ENCODE measurements at places on chromosomes 5 and 9.

- no peak for DNase-seq
Observed at GRCh38 chr5:51047369-51047768, 335.9 kb upstream of the ISL1 start.

- no peak for DNase-seq
Observed at GRCh38 chr5:148974642-148975327, 88.1 kb downstream of the SH3TC2 start.

DNA sequence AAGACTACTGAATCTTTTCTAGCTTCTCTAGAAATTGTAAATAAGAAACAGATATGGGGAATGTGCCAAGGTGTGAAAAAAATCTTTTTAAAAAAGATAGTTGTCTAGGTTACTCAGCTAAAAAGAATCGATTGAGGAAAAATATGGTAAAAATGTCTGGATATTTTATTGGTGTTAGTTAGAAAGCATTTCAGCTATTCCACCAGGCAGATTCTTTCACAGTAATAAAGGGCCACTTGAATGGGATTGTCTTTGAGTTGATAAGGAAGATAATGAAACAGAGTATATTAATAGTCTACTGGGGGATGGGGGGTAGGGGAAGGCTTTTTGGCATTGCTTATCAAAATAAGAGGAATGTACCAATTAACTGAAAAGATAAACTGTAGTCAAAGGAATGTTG is 51.9 kb downstream of the SLIT3 start:
- no peak for DNase-seq

DNA sequence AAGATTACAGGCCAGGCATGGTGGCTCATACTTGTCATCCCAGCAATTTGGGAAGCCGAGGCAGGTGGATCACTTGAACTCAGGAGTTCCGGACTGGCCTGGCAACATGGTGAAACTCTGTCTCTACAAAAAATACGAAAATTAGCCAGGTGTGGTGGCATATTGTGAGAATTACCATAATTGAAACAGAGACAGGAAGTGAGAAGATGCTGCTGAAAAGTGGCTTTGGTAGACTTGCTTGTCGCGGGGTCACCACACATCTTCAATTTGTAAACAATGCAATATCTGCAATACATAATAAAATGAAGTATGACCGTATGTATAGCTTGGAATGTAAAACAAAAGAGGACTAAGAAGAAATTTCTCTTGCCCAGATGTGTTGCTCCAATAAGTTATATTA is 490.5 kb downstream of the GABRG2 start:
- DNase-seq: no peak

DNA sequence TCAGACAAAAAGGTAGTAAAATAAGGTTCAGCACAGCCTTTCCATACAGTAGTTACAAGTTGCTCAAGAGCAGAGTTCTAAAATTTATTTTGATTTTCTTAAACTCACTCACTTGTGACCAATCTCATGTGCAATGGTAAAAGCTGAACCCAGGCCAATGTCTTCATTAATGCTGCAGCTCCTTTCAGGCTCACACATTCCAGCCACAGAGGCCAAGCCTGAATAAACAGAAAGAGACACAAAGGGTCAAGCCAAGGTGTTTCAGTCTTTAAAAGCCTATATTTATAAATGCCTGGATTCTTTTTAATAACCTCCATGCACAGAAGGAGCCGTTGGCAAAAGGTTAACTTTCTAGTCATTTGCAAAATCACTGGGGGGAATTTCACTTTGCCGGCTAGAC is 152.5 kb downstream of the ADAMTS6 start:
- peak; percentile 52 for DNase-seq

DNA sequence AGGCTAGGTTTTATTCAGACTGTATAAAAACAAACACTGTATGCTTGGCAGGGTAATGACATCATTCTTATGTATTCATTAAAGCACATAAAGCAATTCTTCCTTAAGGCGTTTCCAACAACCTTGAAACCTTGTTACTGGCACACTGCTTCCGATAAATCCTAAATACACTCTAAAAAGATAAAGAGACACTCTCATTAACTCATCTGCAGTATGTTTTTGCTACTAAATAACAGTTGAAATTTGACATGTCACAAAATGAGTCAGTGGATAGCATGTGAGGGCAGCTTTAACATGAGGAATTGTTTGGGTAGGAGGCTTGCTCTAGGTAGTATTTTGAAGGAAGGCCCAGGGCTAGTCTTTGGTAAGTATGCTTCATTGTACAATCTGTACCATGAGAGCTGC is 13.7 kb downstream of the YIPF5 start:
- DNase-seq: peak; percentile 32

GRCh38 chr9:7760014-7760415 is 39.6 kb downstream of the DMAC1 start:
- DNase-seq: peak; percentile 17

GRCh38 chr5:150763023-150763769 is 4.4 kb upstream of the DCTN4 start:
- DNase-seq: peak; percentile 72

GRCh38 chr5:90134381-90134780 is 275.2 kb downstream of the CETN3 start:
- DNase-seq: no peak

- no peak for DNase-seq
Observed at GRCh38 chr9:784202-784601, 57.3 kb upstream of the DMRT1 start.

DNA sequence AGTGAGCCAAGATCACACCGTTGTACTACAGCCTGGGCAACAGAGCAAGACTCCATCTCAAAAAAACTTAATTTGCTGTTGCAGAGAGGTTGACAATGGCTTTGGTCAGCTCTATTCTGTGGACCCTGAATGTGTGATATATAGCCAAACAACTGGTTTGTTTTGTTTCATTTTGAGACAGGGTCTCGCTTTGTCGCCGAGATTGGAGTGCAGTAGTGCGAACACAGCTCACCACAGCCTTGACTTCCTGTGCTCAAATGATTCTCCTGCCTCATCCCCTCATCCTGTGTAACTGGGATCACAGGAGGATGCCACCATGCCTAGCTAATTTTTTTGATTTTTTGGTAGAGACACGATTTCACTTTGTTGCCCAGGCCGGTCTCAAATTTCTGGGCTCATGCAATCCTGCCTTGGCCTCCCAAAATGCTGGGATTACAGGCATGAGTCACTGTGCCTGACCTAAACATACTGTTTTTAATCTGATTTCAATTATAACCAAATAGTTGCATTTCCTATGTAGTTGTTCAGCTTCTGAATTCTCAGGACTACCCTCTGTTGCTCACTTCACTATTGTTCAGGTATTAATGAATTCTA is 9.8 kb downstream of the RNF183 start:
- DNase-seq: peak; percentile 86

DNA sequence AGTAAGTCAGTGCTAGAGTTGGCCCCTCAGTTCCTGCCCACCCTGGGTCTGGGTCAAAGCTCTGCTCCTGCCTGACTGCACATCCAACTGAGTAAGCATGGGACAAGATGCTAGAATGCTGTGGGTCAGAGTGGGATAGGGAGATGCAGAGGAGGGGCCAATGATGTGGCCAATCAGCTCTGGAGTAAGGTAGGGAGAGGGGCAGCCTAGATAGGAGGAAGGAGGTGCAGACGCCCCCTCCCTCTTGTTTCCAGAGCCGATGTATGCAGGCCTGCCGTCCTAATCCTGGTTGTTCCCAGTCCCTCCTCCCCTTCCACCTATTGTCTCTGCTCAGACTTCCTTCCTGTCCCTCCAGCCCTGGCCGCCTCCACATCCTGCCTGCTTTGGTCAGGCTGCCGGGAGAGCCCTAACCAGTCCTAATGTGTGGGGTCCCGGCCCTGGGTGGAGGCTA is 1.3 kb downstream of the ARAP3 start:
- DNase-seq: peak; percentile 20

DNA sequence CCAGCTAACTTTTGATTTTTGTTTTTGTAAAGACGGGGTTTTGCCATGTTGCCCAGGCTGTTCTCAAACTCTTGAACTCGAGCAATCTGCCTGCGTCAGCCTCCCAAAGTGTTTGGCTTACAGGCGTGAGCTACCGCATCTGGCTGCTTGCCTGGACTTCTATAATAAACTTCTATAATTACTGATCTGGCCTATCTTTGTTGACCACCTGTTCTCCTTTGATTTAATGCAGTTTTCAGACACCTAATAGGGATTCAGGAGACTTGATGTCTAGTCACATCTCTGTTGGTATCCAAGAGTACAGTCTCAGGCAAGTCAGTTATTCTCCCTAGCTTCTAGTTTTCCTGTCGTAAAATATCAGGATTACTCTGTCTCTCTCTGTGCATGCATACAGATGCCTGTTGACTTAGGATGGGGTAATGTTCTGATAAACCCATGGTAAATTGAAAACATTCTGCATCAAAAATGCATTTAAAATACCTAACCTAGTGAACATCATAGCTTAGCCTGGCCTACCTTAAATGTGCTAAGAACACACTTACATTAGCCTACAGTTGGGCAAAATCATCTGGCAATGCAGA is 51.5 kb upstream of the NR3C1 start:
- no peak for DNase-seq

- no peak for DNase-seq
Observed at GRCh38 chr5:172572440-172572839, 68.6 kb upstream of the NEURL1B start.

DNA sequence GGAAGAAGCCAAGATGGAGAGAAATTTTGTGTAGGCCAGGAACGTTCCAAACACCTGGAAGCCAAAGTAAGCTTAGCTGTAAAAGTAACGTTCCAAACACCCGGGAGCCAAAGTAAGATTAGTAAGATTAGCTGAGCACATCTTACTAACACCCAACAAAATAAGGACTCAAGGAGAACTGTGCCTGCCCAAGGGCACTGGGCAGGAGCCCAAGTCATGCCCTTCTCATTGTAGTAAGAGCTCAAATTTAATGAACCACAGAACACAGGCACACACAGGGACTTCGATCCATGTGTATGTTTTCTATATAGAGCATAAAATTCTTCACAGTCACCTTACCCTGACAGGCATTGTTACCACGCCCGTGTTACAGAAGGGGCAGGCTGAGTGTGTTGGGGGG is 36.1 kb upstream of the NXNL2 start:
- no peak for DNase-seq

DNA sequence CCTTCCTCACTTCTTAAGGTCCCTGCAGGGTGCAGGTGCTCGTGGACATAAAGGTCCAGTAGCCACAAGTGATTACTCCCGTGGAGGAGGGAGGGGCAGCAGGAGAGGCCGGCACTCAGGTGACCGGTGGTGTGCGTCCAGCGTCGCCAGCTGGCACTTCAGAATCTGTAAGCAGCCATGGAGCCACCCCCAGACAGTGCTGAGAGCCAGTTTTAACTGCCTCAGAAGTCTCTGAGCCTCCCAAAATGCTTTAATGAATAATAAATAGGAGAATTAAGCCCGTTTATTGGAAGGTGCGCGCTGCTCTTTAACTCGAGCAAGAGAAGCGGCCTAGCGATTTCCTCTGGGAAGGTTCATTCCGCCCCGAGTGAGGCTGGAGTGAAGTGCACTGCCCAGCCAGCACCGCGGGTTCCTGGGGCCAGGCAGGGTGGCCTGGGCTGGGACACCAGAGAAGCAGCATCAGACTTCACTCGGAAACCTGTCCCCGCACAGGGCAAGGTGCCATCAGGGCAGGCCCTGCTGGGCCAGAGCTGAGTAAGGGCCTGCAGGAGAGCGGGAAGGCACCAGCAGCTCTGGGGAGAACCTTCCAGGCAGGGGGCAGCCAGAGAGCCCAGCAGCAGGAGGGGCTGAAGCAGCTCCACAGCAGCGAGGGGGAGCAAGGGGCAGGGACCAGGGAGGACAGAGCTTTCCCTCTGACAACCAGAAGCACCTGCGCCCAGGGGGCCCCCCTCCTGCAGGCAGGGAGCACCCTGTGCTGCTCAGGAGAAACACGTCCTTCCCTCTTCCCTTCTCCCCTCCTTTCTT is 61.2 kb downstream of the VAV2 start:
- DNase-seq: no peak

- DNase-seq: no peak
Observed at GRCh38 chr5:33479311-33479710, 38.5 kb downstream of the TARS1 start.

GRCh38 chr5:140018096-140018481 is 25.0 kb downstream of the NRG2 start:
- no peak for DNase-seq

DNA sequence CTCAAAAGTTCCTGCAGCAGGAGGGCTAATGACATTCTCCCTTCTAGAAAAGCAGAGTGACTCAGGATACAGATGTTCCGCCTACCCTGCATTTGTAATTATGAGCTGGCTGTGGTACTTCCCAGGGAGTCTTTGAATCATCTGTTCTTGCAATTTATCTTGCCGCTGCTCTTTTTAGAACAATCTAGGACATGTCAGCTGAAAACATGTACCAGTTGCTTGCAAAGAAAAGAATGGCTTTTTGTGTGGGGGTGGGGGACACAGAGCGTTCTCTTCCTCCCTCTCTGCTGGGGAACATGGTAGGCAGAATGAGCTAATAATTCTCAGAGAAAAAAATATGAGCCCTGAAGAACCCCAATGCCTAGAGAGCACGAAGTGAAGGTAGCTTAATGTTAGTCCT is 51.7 kb upstream of the TUT7 start:
- peak; percentile 88 for DNase-seq

- no peak for DNase-seq
Observed at GRCh38 chr5:161411156-161411555, 135.4 kb downstream of the GABRB2 start.

DNA sequence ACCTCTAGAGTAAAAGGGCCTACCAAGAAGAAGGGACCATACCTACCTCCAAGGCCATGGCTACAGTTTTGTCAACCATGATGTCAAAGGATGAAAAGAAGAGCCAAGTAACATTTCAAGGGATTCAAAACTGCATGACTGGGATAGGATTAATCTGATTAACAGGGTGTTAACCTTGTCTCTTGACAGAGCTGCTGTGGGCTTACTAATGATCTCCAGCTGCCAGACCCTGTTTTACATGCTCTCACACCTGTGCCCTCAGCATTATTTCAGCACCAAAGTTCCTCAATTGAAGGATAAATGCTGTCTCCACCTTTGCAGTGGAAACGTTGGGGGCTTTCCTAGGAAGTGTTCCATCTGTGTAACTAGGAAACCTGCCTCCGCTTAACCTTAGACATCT is 78.3 kb downstream of the DMAC1 start:
- no peak for DNase-seq

DNA sequence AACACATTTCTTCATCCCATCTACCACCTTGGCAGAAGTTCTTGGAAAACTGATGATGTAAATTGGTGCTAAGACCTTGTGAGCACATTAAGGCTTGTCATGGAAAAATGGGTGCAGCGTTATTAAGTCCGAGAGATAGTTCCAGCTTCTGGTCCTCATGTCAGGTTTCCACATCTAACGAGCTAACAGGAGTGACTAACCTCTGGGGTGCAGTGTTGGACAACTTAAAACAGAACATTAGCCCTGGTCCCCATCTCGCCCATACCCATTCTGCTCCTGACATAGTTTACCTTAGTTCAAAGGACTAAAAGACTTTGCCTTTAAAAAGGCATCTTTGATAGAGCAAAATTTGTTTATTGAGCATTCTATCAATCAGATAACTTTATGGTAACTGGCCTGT is 128.0 kb downstream of the SLC1A3 start:
- peak; percentile 36 for DNase-seq

Data from adipocyte (in vitro differentiated cells).